ENCODE measurements at places on chromosomes 5 and 9. TPM values are rescaled to one million over a fixed set of nuclear protein-coding genes. Genes with fewer than 3 reads are reported as not detected.

DNA sequence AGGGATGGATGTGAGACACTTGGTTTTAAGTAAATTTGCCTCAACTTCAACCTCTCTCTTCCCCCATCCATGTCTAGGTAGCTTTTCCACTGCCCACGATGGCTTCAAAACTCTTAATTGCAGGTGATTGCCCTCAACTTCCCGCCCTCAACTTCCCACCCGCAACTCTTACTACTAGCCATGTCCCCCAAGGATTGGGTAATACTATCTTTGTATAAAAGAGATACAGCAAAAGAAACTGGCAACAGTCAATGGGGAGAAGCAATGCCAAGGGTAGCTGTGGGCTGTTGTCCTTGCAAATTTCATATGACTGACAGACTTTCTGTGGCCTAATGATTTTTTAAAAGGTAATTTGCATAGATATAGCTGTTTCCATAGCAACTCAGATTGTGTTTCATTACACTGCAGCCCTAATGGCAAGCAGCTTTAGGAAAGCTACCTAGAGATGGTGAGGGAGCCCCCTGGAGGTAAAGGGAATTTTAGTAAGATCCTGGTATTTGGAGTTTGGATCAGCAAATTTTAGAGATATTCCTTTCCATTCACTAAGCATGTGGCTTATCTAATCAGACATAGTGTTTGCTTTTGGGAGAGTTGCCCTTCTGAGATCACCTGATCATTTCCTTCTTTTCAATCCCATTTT lies 421.5 kb upstream of the DAP start:
- H3K27ac ChIP-seq: no peak overlapping the region
- H3K4me3 ChIP-seq: no peak overlapping the region
- H3K27me3 ChIP-seq: no peaks in the 10 kb centered on the region
- H3K36me3 ChIP-seq: no peaks in the 10 kb centered on the region

GRCh38 chr5:56610093-56610698 lies 205.2 kb upstream of the MAP3K1 start:
- H3K36me3 ChIP-seq: no peaks in the 10 kb centered on the region
- H3K27me3 ChIP-seq: no peaks in the 10 kb centered on the region
- no peak overlapping the region for H3K4me3 ChIP-seq
- peak; percentile 8 for DNase-seq
- peaks cover 75% of the 10 kb centered on the region for H3K4me1 ChIP-seq
- peak overlapping the region; percentile 18 for H3K27ac ChIP-seq

GRCh38 chr5:113776168-113776567 lies 262.7 kb downstream of the YTHDC2 start:
- no peak for DNase-seq
- no peaks in the 10 kb centered on the region for H3K4me1 ChIP-seq
- H3K27me3 ChIP-seq: no peaks in the 10 kb centered on the region
- H3K4me3 ChIP-seq: no peak overlapping the region
- H3K36me3 ChIP-seq: no peaks in the 10 kb centered on the region

DNA sequence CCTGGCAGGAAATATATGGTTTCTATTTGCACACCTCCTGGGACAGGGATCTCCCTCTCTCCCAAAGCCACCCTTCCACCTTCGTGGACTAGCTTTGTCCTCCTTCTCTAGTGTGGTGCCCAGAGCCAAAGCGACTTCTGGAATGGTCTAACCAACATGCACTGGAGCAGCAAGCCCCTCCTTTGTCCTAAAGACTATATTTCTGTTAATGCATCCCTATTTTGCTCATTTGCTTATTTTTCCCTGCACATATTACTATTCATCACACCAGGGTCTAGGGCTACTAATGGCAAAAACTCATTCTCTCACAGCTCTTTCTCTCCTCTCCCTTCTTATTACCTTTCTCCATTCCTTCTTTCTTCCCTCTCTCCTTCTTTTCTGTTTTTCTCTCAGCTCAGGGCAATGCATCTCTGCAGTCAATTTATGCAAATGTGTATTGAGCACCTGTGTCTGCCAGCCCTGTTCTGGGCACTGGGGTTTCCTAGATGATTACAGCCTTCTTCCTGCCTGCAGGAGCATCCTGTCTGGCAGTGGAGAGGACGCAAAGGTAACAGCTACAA lies 2.8 kb upstream of the NEURL1B start:
- H3K4me3 ChIP-seq: no peak overlapping the region
- H3K36me3 ChIP-seq: no peaks in the 10 kb centered on the region
- H3K4me1 ChIP-seq: peaks cover 7% of the 10 kb centered on the region
- DNase-seq: no peak
- peaks cover 7% of the 10 kb centered on the region for H3K27me3 ChIP-seq

- H3K4me3 ChIP-seq: no peak overlapping the region
- H3K4me1 ChIP-seq: no peaks in the 10 kb centered on the region
- DNase-seq: no peak
- H3K27ac ChIP-seq: no peak overlapping the region
Measured at GRCh38 chr9:111001526-111001925, 36.7 kb downstream of the LPAR1 start.

DNA sequence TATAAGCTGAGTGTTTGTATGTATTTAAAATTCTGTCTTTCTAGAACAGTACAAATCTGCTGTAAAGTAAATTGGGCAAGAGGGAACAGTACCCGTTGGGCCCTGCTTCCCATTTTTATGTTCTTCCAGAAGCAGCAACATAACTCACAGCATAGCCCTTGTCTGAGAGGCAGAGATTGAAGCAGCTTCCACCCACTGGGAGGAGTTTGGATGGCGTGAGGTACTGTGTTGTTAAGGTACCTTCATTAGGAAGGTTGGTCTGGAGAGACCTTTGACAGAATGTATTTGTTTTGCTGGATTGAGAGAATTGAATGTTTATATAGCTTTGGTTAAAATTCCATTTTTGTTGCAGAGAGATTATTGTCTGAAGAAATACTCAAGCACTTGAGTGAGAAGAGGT lies 24.8 kb downstream of the RAI14 start:
- H3K4me1 ChIP-seq: no peaks in the 10 kb centered on the region
- H3K4me3 ChIP-seq: no peak overlapping the region
- H3K27me3 ChIP-seq: no peaks in the 10 kb centered on the region
- H3K36me3 ChIP-seq: no peaks in the 10 kb centered on the region

DNA sequence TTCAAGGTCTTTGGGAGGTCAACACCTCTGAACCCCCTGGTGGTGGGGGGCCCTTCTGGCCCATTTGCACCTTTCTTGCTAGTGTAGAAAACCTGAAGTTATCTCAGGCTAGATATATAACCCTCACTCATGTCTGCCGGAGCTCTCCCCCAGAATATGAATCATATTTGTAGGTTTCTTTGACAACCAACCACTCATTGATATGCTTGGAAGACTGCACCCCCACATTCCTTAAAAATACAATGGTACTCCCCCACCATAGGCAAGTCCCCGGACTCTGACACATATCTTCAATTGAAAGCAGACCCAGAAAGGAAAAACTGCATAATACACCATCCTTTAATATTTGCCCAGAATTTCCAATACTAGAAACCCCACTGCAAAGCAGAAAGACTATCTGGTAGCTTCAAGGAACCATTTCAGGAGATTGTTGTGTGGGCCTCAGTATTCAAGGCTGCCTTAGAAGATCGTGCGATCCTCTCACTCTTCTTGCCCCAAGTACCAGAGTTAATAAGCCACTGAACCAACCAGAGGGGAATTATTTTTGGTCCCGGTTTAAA lies 978 bp upstream of the UBE2B start:
- peak overlapping the region; percentile 99 for H3K27ac ChIP-seq
- peak overlapping the region; percentile 86 for H3K4me3 ChIP-seq
- peaks cover 58% of the 10 kb centered on the region for H3K4me1 ChIP-seq

DNA sequence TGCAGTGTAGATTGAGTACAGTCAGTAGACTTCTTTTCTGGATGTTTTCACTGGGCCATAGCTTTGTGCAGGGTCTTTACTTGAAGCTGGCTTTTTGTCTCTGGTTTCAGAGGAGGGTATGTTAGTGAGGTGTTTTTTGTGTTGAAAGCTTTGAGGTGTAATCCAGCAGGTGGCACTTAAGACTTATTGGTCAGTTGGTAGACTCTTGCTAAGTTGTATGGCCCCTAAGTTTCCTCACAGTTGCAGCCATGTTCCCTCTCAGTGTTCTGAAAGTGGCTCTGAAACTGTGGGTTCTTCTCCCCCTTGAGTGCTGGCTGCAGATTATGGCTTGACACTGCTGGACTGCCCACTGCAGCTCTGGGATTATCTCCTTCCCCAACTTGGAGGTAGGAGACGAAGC lies 55.7 kb upstream of the SLC44A1 start:
- no peak overlapping the region for H3K4me3 ChIP-seq
- H3K4me1 ChIP-seq: no peaks in the 10 kb centered on the region
- no peak for DNase-seq
- no peaks in the 10 kb centered on the region for H3K36me3 ChIP-seq

DNA sequence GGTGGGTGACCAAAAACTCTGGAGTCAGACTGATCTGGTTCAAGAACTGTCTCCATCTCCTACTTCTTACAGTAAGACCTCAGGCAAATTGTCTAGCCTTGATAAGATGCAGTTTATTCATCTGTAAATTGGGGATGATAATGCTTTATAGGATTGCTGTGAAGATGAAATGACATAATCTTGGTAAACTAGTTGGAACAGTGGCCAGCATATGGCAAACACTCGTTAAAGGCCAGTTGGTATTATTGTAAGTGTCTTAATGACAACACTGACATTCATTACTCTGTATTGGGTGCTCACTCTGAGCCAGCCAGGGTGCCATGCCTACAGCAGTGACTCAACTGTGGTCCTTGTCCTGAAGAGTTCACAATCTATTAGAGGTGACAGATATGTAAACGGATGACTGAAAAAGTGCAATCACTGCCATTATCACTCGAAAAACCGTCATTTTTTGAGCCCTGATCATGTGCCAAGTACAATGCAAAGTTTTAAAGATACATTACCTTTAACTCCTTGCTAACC lies 84.9 kb upstream of the HSPA9 start:
- H3K36me3 ChIP-seq: no peaks in the 10 kb centered on the region
- peaks cover 70% of the 10 kb centered on the region for H3K27me3 ChIP-seq
- no peak overlapping the region for H3K4me3 ChIP-seq
- no peak for DNase-seq

DNA sequence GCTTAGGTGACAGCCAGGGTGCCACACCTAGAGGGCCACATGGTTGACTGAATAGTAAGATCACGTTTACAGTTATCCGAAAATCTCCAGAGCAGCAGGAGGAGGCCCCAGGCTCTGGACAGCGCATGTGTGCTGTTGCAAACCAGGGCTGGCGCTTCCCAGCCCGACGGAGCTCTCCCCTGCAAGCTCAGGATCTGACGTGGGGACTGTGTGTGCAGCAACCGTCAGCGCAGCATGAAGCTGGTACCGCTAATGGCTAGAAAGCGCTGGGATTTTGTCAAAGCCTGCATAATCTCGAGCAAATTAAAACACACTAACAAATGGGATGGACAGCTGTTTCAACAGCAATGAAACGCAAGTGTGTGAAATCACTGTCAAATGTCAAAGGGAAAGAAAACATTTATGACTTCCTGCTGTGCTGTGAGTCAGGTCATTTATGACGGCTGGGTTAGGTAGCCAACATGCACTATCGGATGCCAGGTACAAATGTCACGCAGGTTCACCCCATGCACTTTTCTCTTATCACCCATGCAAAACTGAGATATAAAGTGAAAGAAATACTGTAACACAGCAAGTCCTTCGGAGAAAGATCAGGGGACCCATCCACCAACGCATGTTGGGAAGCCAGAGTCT lies 7.5 kb downstream of the SURF4 start:
- H3K4me3 ChIP-seq: no peak overlapping the region
- no peak for DNase-seq
- H3K27ac ChIP-seq: peak overlapping the region; percentile 85

- H3K4me1 ChIP-seq: no peaks in the 10 kb centered on the region
- H3K36me3 ChIP-seq: peaks cover 30% of the 10 kb centered on the region
- H3K4me3 ChIP-seq: no peak overlapping the region
- no peaks in the 10 kb centered on the region for H3K27me3 ChIP-seq
Measured at GRCh38 chr5:151810449-151810848, 38.7 kb downstream of the G3BP1 start.

DNA sequence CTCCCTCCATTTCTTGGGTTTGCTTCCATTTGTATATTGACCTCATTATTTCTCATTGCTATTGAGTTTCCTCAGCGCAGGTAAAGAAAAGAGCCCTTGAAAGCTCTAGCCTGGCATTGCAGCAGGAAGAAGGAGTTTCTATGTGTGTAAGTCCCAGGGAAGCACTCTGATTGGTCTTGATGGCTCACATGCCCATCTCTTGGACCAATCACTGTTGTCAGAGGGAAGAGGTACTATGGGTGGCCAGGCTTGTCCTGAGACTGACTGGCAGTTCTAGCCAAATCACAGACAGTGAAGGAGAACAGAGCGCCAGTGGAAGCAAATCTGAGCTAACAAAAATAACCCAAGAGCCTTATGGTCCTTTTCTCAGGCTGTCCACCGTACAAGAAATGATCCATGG lies 219.0 kb downstream of the PAX5 start:
- no peaks in the 10 kb centered on the region for H3K4me1 ChIP-seq
- DNase-seq: no peak

DNA sequence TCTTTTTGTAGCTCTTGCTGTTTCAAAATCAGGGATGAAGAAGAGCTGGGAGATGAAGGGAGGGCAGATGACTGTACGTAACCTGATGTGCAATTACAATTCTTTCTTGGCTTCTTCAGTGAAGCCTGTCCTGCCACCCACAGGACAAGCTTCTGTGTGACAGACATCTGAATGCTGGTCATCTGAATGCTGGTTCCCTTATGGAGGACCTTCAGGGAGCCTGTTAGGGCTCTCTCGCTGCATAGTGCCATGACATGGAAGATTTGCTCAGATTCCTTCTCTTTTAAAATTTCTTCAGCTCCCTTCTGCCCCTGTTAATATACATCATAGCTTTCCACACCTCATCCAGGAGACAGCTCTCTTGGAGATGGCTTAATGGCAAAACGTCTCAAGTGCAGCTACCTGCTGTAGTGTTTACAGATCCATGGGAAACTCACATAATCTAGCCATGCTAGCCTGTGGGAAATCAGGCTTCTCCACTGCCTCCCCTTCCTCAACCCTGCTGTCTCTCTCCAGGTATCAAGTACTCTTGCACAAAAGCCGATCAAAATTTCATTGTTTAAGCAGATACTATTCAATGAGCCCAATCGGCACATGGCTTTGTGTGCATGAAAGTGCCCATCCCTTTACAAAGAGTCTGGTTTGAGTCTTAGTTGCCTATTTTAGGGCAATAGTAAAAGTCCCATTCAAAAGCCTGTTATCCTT lies 134.6 kb downstream of the RAB3C start:
- no peaks in the 10 kb centered on the region for H3K4me1 ChIP-seq
- no peak overlapping the region for H3K27ac ChIP-seq
- H3K4me3 ChIP-seq: no peak overlapping the region
- no peaks in the 10 kb centered on the region for H3K27me3 ChIP-seq
- no peak for DNase-seq
- no peaks in the 10 kb centered on the region for H3K36me3 ChIP-seq

GRCh38 chr9:114511978-114512874 lies 7.0 kb upstream of the WHRN start:
- peaks cover 4% of the 10 kb centered on the region for H3K27me3 ChIP-seq
- no peak for DNase-seq
- no peak overlapping the region for H3K4me3 ChIP-seq
- H3K36me3 ChIP-seq: no peaks in the 10 kb centered on the region

- DNase-seq: no peak
- no peaks in the 10 kb centered on the region for H3K36me3 ChIP-seq
- no peak overlapping the region for H3K27ac ChIP-seq
- H3K4me3 ChIP-seq: no peak overlapping the region
- H3K4me1 ChIP-seq: no peaks in the 10 kb centered on the region
- no peaks in the 10 kb centered on the region for H3K27me3 ChIP-seq
Measured at GRCh38 chr5:103648086-103648485, 85.5 kb upstream of the NUDT12 start.

Gene PCDHGB5
- total RNA-seq: 0.49 TPM

Gene HOMER1
- total RNA-seq: 1.7 TPM

Gene FBXW5
- total RNA-seq: 123 TPM

Gene LCP2
- total RNA-seq: 291 TPM

Gene C9orf57
- not detected for total RNA-seq

Measured in CD4-positive, alpha-beta memory T cell (primary cell).